ENCODE measurements at places on chromosomes 13 and 19. TPM values are rescaled to one million over a fixed set of nuclear protein-coding genes. Genes with fewer than 3 reads are reported as not detected.

CFAP97D2 gene
- total RNA-seq, result not detected

ZNF229 gene
- total RNA-seq, result 3.2 TPM

MEIOSIN gene
- not detected for total RNA-seq

PSG1 gene
- total RNA-seq, result 1.4 TPM

FCAR gene
- not detected for total RNA-seq

CYP2A6 gene
- total RNA-seq, result not detected

SPACA6 gene
- total RNA-seq, result 12.9 TPM

SELENOV gene
- not detected for total RNA-seq

IL12RB1 gene
- not detected for total RNA-seq

MTUS2 gene
- not detected for total RNA-seq

KLK13 gene
- total RNA-seq, result not detected

CD37 gene
- not detected for total RNA-seq

CCDC169 gene
- total RNA-seq, result 8.1 TPM

PRSS57 gene
- not detected for total RNA-seq

RFPL4A gene
- not detected for total RNA-seq

DENND1C gene
- total RNA-seq, result not detected

Data from LHCN-M2 (cell line).